CD4-positive, alpha-beta T cell treated with Interleukin-1 beta for 1 hour (primary cell): ENCODE measurements at places on chromosomes 11 and 22.

DNA sequence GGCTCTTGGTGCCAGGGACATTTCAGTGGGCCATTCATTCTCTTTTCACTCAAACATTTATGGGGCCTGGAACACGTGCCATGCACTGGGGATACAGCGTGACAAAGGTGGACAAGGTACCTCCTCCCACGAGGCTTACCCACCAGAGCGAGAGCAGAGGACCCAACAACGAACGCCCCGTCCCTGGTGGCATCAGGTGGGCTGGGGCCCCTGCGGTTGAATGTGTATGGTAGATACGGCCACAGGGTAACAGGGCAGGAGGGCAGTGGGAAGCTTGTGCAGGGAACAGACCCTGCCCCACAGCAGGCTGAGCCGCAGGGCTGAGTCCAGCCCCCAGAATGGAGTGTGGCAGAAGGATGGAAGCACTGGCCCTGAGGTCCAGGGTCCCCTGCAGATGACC lies 81.1 kb downstream of the LRRC32 start:
- DNase-seq = no peak

DNA sequence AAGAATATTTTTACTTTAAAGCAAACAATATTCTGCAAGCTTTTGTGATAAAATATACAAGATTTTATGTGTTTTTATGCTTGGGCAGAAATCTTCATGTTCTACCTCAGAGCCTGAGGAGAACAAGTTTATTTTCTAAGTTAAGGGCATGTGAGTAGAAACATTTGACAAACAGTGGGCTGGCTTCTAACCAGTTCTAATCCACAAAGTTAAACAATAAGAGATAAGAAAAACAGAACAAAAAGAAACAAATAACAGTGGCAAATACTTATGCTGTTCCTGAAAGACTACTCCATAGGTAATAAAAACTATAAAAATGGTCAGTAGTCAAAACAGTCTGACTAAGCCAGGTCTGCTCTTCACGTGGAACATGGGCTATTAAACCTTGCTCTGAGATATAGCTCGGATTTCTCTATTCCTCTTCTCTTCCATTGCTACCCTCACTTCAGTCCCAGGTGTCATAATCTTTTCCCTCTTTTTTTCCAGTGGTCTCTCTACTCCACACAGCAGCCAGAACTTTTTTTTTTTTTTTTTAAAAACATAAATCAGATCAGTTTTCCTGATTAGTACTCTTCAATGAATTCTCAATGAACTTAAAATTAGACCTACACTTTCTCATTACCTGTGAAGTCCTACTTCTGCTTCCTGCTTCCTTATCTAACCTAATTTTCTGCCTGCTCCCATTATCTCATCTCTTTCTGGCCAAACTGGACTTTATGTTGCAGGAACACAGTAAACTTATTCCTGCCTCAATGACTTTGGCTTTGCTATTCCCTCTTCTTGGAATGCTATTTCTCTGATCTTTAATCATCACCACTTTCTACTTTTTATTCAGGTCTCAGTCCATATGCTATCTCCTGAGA lies 671.1 kb upstream of the CCDC90B start:
- DNase-seq = no peak

GRCh38 chr11:30358536-30358935 lies 35.6 kb downstream of the ARL14EP start:
- DNase-seq = no peak

DNA sequence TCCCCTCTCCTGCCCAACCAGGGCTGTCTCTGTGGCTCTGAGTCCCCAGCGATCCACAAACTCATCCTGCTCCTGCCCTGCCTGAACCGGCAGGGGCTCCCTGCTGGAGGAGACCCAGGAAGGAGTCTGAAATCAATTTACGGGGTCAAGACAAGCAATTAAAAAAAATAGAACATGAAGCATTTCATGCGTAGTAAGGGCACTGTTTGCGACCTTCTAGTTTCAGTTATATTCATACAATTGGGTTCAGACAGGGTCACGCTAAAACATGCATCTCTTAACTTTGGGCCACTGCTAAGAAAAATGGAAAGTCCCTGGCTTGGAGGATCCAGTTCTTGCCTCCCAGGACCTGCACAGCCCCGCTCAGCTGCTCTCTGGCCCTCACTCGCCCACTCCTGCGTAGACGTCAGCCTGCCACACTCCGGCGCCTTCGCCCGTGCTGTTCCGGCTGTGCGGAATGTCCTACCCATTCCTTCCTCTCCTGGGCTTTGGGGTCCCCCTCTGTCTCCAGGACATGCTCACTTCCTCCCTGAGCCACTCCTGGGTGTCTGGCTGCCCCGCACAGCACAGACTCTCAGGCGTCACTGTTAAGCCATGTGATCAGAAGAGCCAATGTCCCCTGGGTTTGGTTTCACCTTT lies 12.8 kb downstream of the NFAM1 start:
- DNase-seq = no peak

DNA sequence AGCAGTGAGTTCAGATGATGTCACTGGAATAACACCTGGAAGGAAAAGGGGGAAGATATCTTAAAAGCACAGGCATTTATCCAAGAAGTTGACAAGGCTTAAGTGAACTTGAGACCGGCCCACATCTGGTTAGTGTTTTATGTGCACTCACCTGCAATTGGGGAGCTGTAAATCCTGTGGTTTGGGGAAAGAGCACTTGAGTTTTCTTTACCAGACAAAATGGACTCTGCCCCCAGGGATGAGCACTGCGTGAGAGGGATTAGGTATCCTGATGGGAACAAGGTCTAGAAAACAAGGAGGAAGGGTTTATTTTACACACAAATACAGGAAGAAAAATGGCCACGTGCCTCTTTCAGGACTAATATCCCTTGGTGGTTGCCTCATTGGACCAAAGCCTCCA lies 15.2 kb downstream of the E2F8 start:
- no peak for DNase-seq

GRCh38 chr11:116686866-116687265 lies 85.9 kb downstream of the BUD13 start:
- no peak for DNase-seq

DNA sequence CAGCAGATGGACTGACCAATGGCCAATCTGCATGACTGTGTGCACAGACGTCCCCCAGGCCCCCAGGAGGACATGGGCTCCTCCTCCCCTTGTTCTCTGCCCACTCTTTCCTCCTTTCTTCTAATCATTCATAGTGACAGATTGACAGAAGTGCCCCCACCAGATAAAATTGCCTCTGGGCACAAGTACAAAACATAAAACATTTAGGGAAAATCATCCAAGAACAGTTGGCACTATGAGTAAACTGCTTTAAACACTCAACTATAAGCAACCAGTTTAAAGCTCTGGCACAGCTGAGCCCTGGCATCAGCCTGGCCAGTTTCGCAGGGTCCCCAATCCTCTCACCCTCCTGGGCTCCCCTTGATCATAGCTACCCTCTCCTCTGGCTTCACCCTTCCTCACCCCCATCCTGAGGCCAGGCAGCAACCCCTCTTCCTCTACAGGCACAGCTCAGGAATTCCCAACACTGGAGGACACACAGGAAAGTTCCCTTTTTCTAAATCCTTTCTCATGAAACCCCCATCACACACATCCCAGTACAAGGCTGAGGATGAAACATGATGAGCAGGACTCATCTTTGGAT lies 232.9 kb downstream of the BUD13 start:
- no peak for DNase-seq

DNA sequence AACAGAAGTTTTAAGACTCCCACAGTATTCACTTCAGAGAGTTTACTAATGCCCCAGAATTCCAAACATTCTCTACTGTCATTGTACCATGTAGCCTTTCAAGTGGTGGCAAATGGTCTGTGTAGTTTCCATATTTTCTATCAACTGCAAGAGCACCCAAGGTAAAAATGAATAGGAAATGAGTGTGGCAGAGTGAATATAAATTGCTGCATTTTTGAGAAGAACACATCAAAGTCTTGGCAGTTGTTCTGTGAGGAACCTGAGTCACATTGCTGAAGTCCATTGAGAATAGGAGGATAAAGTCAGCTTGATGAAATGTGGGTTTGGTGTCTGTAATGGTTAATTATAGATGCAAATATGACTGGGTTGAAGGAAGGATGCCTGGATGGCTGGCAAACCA lies 193.6 kb downstream of the AASDHPPT start:
- DNase-seq = no peak

GRCh38 chr11:5123802-5124521 lies 14.2 kb downstream of the OR52A5 start:
- peak; percentile 27 for DNase-seq

GRCh38 chr11:70650075-70650909 lies 252.0 kb downstream of the CTTN start:
- DNase-seq = no peak

DNA sequence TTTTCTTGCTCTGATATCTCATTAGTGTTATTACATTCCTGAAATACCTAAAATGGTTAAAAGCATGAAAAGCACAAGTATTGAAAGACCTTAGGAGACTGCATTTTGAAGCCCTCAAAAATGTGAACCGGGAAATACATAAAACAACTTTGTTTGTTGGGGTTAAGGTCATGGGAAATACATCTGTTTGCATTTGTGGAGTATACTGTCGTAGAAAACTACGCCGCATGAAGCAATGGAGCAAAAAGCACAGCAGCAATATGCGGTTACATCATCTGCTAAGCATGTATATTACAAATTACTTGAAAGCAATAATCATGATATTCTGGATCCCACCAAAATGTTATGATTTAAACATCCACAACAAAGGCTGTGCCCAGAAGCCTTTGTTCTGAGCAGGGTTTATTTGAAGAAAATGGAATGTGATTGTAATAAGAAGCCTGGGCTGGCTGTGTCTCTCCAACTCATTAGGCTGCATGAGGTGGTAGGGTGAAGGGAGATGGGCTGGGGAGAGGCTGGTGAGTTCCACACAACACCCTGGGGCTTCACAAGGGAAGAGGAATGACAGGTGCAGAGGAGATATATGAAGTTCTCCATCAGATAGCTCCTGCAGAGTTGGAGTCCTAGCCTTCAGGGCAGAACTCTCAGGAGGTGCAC lies 64.7 kb upstream of the LIN7C start:
- no peak for DNase-seq

GRCh38 chr11:82529936-82530335 lies 203.7 kb downstream of the FAM181B start:
- no peak for DNase-seq

- DNase-seq = no peak
These were observed 22.0 kb upstream of the CABP2 start for GRCh38 chr11:67545280-67545679.

DNA sequence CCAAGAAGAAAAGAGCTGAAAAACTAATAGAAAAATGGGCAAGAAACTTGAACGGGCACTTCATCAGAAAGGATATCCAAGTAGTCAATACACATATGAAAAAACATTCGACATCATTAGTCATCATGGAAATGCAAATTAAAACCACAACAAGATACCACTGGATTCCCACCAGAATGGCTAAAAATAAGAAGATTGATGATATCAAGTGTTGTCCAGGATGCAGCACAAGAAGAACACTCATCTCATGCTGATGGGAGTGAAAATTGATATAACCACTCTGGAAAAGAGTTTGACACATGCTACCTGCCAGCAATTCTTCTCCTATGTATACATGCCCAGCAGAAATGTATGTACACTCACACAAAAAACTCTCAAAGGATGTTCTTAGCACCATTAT lies 26.9 kb upstream of the SCUBE2 start:
- DNase-seq = no peak
